ENCODE measurements at places on chromosomes 5 and 9. TPM values are rescaled to one million over a fixed set of nuclear protein-coding genes. Genes with fewer than 3 reads are reported as not detected.

GRCh38 chr9:112110777-112111113 lies 64.4 kb downstream of the SUSD1 start:
- DNase-seq = no peak

DNA sequence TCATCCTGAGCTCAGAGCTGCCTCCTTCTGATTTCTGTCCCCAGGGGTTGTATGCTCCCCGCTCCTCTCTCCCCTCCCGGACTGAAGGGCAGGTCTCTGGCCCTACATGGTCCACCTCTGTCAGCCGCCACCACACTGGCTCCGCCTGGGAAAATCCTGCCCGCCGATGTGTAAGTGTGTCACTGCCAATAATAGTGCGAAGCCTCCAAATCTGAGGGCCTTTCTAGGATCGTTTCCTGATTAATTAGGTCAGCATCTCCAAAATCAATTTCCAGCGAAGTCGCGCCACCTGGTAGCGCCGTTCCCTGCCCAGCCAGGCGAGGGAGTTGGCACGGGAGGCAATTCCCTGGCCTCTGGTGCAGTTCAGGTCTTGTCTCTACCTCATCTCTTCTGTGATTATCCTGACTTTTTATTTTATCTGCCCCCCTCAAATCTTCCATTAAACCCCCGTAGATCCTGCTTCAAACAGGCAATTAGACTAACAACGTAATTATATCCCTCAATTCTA lies 73.5 kb downstream of the ZNF618 start:
- no peak for DNase-seq

DNA sequence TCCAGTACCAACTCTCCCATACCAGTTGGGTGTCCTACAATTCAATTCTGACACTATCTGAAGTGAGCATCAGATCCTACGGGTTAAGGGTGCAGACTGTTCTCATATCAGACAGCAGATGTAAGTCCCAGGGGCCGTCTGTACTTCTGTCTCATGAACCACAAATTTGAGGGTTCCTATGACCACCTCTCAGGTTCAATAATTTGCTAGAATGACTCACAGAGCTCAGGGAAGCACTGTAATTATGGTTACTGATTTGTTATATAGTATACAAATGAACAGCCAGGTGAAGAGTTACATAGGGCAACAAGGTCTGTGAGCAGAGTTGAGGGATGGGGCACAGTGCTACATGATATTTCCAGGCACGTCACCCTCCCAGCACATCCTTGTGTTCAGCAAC lies 499.1 kb downstream of the DMAC1 start:
- no peak for DNase-seq

DNA sequence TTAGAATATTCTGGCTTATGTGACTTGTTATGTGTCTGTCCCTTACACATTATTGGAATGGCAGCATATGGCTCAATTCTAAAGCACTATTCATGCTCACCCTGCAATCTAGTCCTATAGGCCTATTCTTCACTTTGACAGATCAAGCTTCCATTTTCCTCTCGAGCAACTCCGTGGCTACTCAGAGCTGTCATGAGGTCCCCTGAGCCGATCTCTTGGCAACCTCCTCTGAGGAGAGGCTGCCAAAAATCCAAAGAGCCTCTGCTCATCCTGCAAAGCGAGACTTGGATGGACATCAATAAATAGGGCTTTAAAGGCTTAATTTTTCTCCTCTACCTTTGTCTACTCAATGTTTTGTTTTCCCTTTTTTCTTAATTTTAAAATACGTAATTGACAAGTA lies 163.8 kb downstream of the GABRB2 start:
- DNase-seq = no peak

DNA sequence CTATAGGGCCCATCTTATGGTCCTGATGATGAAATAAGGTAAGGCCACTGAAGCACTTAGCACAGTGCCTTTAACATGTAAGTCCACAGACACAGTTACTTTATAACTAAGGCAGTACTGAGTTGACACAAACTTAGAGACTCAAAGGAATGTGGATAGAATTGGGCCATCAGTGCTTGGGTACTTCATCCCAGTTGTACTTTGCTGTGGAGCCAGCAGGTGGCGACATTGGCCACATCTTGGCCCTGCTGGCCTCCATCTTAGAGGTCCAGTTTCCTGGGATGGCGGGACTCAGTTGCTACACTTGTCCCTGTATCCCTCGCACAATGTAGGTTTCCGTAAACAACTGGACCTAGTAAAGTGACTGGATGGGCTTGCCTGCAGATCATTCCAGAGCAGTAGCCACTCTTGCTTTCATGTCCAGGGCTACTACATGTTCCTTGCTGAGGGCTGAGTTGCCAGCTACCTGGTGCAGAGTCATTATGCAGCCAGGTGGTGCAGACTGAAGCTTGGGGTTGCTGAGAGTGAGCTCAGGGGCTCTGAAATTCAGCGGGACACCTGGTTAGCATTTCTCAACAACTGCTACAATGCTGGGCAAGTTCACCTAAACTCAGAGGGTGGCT lies 10.6 kb downstream of the MTAP start:
- peak; percentile 47 for DNase-seq

DNA sequence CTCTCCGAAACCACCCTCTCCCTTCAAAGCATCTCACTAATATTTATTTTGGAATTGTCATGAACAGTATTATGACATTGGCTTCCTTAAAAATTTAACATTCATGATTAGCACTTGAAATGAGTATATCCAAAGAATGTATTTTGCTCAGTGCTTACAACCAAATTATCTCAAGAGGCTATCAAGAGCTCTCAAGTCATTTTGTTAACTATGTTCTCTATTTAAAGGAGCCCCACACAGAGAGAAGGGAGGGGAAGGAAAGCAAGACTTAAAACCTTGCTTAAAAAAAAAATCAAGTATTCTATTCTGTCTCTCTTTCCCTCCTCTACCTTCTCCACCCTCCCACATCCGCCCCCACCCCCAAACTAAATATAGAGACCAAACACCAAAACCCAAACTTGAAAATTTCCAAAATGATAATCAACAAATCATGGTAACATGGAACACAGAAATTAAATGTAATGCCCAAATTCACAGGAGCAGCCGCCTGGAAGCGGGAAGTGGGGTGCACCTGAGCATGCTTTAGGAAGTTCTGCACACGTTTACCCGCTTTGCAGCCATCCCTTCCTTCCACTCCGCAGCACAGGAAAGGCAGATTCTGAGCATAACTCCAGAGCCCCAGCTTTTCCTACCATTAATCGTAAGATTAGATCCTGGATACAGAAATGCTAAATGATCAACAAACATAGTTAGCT lies 66.9 kb downstream of the EBF1 start:
- no peak for DNase-seq

DNA sequence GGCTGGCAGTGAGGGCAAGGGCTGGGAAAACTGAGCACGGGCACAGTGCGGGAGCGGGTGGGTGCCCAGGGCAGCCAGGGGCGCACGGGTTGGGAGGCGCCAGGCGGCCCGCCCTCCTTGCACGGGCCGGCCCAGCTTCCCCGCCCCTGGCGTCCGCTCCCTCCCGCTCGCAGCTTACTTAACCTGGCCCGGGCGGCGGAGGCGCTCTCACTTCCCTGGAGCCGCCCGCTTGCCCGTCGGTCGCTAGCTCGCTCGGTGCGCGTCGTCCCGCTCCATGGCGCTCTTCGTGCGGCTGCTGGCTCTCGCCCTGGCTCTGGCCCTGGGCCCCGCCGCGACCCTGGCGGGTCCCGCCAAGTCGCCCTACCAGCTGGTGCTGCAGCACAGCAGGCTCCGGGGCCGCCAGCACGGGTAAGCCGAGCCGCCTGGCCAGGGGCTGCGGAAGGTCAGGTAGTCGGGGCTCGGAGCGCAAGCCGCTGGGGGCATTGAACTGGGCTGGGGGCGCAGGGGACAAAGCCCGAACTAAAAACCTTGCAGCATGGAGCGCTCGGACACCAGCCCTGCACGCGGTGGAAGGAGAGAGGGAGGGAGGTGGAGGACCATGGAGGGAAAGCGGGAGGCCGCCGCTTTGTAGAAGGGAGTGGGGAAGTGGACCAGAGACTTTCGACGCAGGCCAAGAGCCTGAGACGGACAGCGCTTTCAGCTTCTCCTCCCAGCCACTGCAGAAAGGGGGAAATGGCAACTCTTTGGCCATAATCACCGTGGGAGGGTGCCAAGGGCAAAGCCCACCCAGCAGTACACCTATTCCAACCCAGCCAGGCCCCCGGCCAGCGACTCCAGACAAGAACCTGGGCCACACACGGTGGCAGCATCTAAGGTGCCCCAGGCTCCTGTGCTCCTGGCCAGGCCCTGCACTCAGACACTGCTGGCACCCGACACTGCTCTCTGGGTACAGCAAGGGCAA lies at the start of gene TGFBI:
TGFBI (plus strand) TSS at position 207 of the 961 bp plus-strand sequence; CDS start at position 275, 68 bp downstream.
- no peak for DNase-seq

GRCh38 chr5:81717226-81717625 lies 33.7 kb downstream of the SSBP2 start:
- no peak for DNase-seq

GRCh38 chr5:157764531-157764930 lies 21.0 kb downstream of the LSM11 start:
- DNase-seq = no peak

DNA sequence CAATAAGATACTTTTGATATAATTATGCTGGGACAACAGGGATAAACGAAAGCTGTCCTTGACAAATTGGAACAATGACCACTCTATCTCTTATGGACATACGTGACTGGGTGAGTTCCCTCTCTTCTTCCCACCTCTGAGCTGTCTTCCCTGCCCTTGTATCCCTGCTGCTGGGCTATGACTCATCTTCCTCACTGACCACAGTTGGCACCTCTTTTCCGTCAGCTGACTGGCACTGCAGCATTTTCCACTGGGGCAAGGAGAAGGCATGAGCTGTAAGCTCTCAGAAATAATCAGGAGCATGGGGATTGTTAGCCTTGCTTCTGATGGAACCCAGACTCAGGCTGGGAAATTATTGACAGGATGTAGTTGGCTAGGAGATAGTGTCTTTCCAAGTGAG lies 48.7 kb downstream of the PCSK1 start:
- DNase-seq = no peak

GRCh38 chr5:67402526-67402925 lies 205.9 kb upstream of the CD180 start:
- DNase-seq = no peak

GRCh38 chr5:124923131-124923530 lies 176.7 kb upstream of the ZNF608 start:
- no peak for DNase-seq

GRCh38 chr9:128081056-128081455 lies 13.0 kb downstream of the SLC25A25 start:
- no peak for DNase-seq

GRCh38 chr5:111389390-111390082 lies 122.8 kb downstream of the STARD4 start:
- DNase-seq = no peak

DNA sequence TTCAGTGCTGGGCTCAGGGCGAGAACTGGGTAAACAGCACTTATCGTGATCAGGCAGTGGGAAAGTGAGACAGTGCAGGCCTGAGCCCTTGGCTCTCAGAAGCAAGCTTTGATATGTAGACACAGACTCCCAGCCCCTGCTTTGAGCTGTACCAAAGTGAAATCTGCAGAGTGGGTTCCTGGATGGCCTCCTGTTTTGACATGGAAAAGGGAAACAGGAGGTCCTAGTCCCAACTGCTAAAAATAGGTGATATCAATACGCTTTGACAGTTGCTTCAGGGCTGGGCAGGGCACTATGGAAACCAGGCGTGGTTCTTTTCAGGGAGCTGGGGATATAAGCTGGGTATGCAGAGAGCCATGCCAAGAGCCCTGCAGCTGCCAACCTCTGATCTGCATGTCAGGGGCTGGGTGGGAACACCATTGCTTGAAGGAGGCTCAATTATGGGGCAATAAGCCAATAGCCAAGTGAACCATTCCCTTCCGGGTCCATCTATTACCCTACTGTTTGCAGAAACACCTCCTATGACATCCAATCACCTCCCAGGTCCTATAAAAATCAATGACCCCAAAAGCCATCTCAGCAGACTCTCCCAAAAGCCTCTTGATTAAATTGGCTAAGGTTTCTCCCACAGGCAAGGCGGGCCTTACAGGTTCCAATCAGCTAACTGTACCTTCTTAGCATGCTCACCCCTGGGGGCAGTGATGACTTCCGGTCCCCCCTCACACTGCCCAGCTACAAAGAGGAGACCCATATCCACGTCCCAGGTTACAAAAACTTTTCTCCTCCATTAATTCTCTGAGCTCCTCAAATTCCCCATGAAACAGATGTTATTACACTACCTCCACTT lies 45.8 kb downstream of the EPB41L4B start:
- DNase-seq = no peak

DNA sequence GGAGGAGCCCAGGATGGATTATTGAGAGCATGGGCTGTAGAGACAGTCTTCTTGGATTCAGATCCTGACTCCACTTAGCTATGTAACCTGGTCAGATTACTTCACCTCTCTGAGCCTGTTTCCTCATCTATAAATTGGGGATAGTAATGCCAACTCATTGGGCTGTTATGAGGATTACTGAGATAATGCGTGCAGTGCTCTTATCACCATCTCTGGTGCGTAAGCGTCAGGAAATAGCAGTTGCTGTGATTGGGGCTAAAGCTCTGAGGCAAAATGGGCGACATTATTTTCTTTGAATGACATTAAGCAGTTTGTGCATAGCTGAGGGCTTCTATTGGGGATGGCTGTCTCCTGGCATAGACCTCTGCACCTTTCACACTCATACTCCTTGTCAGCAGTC lies 995 bp upstream of the MSMP start:
- DNase-seq = no peak

DNA sequence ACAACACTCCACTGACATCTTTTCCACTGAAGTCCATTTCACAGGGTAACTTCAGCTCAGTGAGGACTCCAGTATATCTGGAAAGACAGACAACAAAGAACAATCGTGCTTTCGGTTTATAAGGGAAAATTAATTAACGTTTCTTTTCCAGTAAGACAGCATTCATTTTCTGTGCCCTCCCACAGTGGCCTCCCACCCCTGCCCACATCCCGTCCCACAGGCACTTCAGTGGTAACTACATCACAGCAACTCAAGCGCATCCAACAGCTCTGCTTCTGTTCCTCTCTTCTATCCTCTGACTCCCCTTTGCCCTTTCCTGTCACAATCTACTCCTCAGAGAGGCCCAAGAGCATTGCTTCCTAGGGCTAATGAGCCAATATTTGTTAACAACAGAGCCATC lies 40.3 kb downstream of the GLDC start:
- no peak for DNase-seq

ACTBL2 gene
- total RNA-seq = not detected

ISCA1 gene
- 30.3 TPM for total RNA-seq

TAF11L10 gene
- total RNA-seq = not detected

PCDHGA5 gene
- 0.31 TPM for total RNA-seq

PCDHA9 gene
- not detected for total RNA-seq

CDKN2B gene
- total RNA-seq = 0.73 TPM

REEP2 gene
- total RNA-seq = 5.1 TPM

All from activated T-helper 1 cell treated with anti-CD3 and anti-CD28 coated beads, Interleukin-12 subunit alpha, Interleukin-12 subunit beta, Interleukin-2, Interleukin-4 antibody, amounts not matched to agents 30 ng/mL and 10 ng/mL and 1 ng/mL, durations not matched to agents 14 hours and 24 hours and 36 hours (primary cell).